H54 (cell line): ENCODE measurements at places on chromosomes 1 and 21.

GRCh38 chr1:59598120-59598440 is 216.7 kb upstream of the HOOK1 start:
- no peak for DNase-seq

- DNase-seq = no peak
Observed at GRCh38 chr1:118990513-118991152, 2.5 kb upstream of the TBX15 start.

DNA sequence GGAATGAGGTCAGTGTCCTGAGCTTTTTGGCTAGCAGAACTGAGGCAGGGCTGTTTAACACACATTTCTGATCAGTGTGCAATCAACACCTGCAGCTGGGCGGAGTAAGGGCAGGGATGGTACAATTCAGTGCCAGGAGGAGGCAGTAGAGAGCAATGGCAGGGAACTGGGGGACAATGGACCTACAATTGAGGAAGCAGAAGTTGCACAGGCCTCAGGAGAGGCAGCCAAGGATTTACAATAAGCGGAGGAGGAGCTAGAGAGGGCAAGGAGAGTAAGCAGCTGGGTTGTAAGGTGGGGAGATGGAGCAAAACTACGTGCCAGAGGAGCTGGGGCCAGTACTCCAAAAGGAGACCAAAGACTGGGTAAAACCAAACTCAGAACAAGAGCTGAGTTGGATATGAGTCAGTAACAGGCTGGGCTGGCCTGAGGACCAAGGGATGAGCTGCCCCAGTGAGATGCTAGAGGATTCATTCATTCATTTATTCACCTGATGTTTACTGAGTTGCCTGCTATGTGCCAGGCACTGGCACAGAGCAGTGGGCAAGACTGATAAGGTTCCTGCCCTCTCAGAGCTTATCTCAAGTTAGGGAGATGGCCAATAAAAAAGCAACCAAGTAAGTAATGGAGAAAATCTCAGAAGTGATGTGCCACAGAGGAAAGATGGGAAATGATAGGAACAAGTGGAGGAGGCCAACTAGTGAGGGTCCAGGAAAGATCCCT is 10.4 kb upstream of the GALE start:
- DNase-seq = no peak

- no peak for DNase-seq
Observed at GRCh38 chr1:245370905-245371581, 216.3 kb downstream of the KIF26B start.
